ENCODE measurements at places on chromosomes 5 and 9.

DNA sequence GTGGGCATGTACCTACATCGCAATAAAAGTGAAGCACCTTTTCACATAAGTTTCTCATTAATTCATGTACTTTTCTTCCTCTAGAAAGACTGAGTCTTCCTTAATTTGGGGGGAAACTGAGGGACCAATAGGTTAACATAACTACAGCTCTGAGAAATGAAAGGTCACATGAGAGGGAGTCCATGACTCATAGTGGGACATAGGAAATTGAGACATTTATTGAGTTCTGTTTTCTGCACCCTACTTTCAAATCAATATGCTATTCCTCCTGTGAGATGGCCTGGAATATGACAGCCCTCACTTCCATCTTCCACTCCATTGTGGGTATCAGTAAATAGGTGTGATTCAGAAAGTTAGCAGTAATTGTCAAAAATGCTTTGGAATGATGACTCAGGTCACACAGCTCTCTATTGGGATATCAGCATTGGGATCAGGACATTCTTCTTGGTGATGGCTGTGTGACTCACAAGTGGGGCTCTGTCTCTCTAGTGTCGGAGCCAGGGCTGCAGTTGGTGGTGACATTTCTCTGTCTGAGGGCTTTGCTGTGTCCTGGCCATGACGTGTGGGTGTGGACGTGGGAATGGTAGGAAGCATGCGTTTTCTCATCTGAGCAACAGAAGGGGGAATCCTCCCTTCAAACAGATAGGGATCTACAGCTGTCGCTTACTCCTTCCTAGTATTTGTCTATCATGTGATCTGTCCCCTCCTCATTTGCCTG, 125.0 kb downstream of the TRIO start:
- no peak for DNase-seq

GRCh38 chr5:107668154-107669095, 2.3 kb downstream of the EFNA5 start:
- DNase-seq = no peak

DNA sequence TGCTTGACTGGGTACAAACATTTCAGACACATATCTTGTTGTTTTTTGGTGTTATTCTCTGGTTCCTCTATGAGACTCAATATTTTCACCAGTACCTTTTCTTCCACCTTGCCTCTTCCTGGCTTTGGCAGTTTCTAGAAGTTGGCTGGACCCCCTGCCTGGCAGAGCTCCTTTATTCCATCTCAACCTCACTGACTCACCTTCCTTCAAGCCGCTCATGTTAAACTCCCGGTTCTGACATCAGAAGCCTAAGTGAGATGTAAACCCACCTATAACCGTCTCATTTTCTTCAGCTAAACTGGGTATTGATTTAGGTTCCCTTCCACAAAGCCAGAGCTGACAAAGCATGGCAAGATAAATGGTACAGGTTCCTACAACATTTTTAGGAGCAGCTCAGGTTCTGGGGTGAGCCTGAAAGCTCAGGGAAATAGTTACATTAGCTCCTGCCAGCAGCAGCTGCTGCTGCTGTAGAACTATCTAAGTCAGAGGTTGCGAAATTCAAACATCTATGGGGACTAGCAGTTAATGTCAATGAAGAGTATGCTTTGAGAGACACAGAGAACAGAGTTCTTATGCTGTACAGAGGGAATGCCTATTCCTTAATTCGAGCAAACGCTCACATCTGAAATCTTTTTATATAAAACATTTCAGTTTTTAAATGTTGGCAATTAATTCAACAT, 197.1 kb upstream of the NR3C1 start:
- no peak for DNase-seq

- DNase-seq = no peak
Measured at GRCh38 chr5:138234651-138235050, 21.5 kb upstream of the CDC23 start.

DNA sequence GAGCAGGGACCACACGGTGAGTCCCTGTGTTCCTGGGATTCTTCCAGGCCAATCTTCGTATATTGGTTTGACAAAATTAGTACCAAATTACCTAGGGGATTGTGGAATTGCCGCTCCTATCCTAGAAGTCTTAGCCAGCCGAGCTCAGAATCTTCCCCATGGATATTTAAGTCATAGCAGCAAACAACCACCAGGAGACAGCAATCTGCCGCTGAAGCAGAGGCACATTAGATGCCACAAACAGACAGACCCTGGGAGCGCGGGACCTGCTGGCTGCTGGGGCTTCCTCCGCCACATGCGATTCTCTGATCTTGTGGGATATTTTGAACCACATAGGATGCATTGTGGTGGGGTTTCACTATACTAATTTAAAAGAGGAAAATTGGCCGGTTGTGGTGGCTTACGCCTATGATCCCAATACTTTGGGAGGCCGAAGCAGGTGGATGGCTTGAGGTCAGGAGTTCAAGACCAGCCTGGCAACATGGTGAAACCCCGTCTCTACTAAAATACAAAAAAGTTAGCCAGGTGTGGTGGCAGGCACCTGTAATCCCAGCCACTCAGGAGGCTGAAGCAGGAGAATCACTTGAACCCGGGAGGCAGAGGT, 31.7 kb upstream of the ZBTB43 start:
- no peak for DNase-seq

GRCh38 chr9:5787759-5788302, 45.1 kb downstream of the ERMP1 start:
- no peak for DNase-seq

DNA sequence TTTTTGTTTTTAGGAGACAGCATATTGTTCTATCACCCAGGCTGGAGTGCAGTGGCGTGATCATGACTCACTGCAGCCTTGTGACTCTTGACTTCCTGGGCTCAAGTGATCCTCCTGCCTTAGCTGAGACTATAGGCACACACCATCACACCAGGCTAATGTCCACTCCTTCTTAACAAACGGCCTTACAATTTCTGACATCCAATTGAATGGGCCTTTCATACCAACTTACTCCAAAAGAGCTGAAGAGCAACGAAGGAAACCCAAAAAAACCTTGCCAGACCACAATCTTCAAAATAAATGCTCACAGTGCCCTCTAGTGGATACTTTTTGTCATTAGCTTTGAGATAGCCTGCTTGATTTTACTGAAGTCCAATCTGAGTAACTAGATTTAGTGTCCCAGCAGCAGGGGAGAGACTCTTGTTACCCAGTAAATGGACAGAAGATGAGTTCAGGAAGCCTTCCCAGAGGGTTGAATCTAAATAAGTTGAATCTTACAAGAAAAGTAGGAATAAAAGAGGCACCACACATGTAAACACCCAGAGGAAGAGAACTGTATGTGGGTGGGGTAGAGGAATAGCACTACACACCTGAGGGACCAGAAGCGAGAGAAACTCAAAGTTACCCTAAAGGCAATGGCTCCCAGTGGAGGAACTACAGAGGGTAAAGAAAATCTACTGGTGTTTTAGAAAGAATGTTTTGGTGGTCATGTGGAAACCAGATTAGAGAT, 9.3 kb downstream of the ZNF622 start:
- DNase-seq = no peak

GRCh38 chr5:116135344-116135743, 50.5 kb downstream of the COMMD10 start:
- DNase-seq = no peak

GRCh38 chr5:53430618-53431252, 49.7 kb upstream of the FST start:
- no peak for DNase-seq
